ENCODE measurements at places on chromosomes 2 and 18.
A peak's percentile ranks its signal among the peaks of the same experiment; 100 is the strongest.

- DNase-seq = no peak
Measured at GRCh38 chr2:231047274-231047922, 9.3 kb upstream of the PSMD1 start.

DNA sequence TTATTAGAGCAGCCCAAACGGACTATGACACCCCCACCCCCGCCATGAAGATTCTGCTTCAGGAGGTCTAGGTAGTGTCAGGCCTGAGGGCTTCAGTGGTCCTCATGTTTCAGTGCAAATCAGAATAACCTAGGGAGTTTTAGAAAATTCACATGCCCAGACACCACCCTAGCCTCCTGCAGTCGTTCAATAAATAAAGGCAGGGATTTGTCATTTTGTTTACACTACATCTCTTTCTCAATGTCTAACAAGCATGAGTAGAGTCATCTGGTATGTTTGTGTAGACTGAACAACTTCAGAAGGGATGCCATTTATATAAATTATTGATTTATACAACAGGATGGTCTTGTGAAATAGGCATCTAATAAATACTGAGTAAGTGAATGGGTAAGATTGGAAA lies 112.1 kb upstream of the SERPINE2 start:
- no peak for DNase-seq

DNA sequence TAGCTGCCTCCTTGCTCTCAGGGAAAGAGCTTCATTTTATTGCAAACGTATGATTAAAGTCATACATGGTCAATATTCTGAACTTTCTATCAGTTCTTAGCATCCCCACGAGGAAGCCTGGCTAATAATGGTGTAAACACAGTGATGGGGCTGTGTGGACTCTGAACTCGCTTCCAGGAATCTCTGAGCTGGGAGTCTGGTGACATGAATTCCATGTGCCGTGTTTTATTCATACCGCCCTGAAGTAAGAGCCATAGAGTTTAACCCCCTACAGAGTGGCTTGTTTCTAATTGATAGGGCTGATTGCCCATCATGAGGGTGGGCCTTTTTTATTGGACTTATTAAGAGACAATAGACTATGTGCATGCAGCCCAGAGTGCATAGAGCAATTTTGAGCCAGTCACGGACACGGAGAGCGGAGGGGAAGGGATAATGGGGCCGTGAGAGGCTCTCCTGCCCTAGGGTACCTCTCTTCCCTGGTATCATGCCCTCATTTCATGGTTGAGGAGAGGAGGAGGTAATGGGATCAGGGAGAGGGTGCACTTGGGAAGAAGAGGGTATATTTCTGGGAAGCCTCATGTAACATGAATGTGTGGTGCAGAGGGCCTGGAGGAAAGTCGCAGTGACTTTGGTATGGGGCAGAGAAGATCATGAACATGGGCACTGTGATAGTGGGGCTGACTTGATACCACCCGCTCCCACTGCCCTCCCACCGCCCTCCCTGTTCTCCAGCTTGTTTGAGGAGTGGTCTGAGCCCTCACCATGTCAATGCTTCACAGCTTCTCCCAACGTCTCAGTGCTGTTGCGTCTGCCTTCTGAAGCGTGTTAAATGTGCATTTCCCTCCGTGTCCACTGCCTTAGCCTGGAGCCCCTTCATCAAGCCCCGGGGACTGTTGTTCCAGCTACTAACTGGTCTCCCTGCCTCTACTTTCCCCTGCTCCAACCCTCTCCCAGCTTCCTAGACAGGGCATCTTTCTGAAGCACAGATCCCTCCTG lies 73.2 kb downstream of the IL1R2 start:
- DNase-seq = no peak

GRCh38 chr2:239563561-239563960 lies 162.7 kb upstream of the HDAC4 start:
- DNase-seq = no peak

- DNase-seq = no peak
Measured at GRCh38 chr2:216665717-216666116, 29.6 kb downstream of the IGFBP5 start.

DNA sequence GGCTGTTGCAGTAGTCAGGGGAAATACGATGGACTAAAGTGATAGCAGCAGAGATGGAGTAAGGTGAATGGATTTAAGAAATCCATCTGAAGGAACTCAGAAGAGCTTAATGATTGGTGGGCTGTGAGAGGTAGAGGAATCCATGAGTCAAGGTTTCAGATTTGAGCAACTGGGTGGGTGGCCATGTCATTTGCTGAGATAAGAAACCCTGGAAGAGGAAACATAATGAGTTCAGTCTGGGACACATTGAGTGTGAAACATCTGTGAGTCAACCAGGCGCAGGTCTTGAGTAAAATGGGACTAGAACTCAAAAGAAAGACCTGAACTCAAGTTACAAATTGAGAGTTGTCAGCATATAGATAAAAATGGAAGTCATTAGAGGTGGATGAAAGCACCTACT lies 19.7 kb upstream of the ASNSD1 start:
- no peak for DNase-seq

- DNase-seq = no peak
Measured at GRCh38 chr2:221482666-221483455, 89.2 kb downstream of the EPHA4 start.

DNA sequence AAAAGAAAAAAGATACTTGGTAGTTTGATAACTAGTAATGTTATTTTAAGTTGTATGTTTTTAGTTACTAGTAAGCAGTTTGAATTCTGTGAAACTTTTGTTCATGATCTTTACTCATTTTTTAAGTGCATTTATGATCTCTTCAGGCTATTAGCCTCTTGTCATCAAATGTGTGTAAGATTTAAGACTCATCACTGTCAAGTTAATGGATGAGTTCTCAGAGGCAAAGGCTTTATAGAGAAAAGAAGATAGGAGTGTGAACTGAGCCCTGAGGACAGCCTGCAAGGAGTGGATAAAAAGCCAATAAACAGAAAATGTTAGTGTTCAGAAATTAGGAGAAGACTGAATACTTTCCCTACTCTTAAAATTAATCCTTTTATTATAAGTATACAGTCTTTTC lies 13.5 kb downstream of the NDUFV2 start:
- DNase-seq = no peak

GRCh38 chr2:204380141-204380881 lies 165.0 kb upstream of the PARD3B start:
- no peak for DNase-seq

- DNase-seq = peak; percentile 67
Measured at GRCh38 chr2:181891966-181892798, 652 bp downstream of the ITPRID2 start.

GRCh38 chr2:9199716-9200632 lies 6.6 kb upstream of the ASAP2 start:
- no peak for DNase-seq

DNA sequence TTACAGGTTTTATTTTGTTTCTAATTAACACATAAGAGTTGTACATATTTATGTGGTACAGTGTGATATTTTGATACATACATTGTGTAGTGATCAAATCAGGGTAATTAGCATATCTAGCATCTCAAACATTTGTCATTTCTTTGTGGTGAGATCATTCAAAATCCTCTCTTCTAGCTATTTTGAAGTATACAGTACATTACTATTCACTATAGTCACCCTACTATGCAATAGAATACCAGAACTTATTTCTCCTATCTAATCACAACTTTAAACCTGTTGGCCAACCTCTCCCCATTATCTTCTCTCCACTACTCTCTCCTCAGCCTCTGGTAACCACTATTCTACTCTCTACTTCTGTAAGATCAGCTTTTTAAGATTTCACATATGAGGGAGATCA lies 325.8 kb downstream of the CYP26B1 start:
- no peak for DNase-seq

DNA sequence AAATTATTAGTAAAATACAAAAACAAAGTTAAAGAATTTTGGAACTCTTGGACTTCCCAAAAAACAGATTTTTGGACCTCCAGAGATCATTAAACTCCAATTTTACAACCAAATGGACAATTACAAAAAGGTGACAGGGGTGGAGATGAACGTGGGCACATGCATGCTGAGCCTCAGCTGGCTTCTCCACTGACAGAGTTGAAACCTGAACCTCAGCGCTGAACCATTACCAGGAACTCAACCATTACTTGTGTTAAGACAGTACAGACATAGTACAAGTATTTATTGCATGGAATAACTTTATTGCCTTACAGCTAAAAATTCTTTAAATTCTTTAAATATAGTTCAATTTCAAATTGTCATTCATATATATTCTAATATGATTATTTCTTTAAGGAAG lies 33.0 kb upstream of the KIDINS220 start:
- no peak for DNase-seq

GRCh38 chr18:57801325-57801724 lies 1.8 kb downstream of the ATP8B1 start:
- no peak for DNase-seq

DNA sequence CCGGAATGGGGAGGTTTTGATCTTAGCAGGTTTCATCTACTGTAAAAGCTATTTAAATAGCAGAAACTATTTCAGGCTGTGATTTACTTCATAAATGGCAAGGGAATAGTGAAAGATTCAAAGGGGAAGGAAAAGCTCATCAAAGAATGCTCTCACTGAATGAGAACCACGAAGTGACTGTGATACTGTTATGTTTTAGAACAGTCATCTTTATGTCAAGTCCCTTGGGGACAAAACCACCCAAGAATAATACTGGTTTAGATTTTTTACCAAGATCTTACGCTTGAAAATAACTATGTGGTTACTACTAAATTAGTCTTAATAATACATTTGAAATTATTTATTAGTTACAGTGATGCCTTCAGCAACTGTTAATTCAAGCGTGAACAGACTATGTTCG lies 28.1 kb downstream of the FARSB start:
- no peak for DNase-seq

DNA sequence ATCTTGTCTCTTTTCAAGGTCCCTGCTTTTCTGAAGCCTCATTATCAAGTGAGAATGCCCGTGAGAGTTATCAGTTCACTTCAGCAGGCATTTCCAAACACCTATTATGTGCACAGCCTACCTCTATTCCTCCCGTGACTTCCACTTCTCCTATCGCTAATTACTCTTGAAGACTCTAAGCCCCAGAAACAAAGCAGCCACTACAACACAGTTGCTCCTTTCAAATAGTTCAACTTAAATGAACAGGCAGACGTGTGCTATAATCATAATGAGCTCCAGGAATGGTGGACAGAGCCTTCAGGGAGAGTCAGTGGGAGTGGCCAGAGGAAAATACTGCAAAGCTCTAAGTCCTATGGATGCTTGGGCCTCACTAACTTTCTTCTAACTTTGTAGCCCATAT lies 159.0 kb downstream of the RDH14 start:
- no peak for DNase-seq

DNA sequence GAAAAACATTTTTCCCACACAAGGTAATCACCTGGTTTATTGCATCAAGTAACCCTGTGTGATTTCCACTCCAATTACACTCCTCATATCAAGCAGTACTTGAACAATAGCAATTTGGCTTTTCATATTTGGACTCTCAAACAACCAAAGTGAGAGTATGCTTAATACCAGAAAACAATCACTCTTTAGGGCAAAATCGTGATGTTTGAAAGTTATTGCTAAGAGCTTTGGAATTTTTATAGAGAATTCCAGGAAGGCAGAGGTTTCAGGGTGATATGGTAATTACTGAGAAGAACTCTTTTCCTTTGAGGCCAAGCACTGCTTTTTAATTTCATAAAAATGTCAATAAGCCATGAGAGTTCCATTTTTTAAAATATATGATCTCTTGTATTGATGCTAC lies 779.5 kb upstream of the LRRTM1 start:
- no peak for DNase-seq

DNA sequence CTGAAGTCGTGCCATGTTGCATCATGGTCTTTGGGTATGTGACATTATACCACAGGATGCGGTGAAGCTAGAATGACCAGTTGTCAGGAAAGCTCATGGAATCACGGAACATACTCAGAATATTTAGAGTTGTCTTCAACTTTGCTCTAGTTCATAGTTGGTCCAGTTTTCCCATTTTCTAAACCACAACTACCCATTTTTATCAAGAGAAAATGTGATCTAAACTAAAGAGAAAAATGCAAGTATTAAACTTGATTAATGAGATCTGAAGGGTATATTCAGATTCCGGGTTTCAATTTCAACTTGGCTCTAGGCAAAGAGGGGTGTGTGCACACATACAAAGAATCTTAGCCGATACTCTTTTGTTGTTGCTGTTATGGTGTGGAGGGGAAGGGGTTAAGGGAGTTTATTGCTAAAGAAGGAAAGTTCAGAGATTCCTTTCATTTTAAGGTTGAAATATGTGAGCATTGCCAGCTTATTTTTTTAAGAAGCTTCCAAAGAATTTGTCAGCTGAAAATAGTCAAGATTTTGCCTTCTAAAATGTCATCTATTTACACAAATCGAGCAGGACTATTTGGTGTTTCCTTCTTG lies 516.6 kb upstream of the ZEB2 start:
- no peak for DNase-seq

- DNase-seq = no peak
Measured at GRCh38 chr2:226977775-226978190, 141.9 kb downstream of the RHBDD1 start.

DNA sequence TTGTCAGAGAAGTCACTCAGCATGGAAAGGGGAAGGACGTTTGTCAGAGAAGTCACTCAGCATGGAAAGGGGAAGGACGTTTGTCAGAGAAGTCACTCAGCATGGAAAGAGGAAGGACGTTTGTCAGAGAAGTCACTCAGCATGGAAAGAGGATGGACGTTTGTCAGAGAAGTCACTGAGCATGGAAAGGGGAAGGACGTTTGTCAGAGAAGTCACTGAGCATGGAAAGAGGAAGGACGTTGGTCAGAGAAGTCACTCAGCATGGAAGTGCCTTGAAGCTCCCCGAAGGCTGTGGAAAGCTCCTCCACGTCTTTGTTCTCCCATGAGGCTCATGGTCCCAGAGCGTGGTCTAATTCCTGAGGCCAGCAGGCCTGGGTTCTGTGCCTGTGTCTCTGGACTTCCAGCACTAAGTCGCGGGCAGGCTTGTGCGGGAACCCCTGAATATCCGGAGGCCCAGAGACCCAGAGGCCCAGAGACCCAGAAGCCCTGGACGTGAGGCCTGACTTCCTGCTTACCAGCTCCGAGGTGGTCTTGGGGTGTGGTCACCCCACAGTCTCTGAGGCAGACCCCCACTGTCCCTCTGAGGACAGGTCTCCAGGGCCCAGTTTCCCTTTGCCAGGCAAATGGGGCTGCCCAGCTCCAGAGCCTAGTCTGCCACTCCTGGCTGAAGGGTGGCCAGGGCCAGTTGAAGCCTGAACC lies 70.4 kb upstream of the TWIST2 start:
- DNase-seq = no peak

DNA sequence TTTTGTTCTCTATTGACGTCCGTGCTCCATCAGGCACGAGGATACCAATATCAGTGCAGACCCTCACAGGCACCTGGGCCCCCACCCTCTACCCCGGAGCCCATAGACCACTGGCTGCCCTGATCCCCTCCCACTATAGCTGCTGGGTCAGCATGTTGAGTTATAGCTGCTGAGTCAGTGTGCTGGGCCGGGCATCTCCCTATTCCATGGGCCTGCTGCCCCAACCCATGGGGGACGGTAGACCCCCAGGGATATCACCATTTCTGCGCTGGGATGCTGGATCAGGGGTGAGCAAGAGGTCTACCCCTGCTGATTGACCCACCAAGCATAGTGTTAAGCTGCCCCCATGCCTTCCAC lies 100.1 kb upstream of the ST3GAL5 start:
- DNase-seq = no peak

- no peak for DNase-seq
Measured at GRCh38 chr2:181438261-181438660, 18.9 kb upstream of the ITGA4 start.

GRCh38 chr2:120313695-120314615 lies 32.0 kb upstream of the INHBB start:
- no peak for DNase-seq

GRCh38 chr2:222525811-222526210 lies 101.5 kb downstream of the SGPP2 start:
- DNase-seq = no peak
